Stimulated activated CD8-positive, alpha-beta memory T cell treated with anti-CD3 and anti-CD28 coated beads, Interleukin-7, amount 100 ng/mL, for 1 hour (primary cell): ENCODE measurements at places on chromosomes 3 and 15.

DNA sequence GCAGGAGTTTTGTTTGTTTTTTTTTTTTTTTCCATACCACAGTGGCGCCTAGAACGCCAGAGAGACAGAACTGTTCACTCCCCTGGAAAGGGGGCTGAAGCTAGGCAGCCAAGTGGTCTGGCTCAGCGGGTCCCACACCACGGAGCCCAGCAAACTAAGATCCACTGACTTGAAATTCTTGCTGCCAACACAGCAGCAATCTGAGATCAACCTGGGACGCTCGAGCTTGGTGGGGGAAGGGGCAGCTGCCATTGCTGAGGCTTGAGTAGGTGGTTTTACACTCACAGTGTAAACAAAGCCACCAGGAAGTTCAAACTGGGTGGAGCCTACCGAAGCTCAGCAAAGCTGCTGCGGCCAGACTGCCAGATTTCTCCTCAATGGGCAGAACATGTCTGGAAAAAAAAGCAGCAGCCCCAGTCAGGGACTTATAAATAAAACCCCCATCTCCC, 29.8 kb downstream of the SPICE1 start:
- DNase-seq = no peak

- DNase-seq = no peak
Observed at GRCh38 chr3:51141573-51141972, 243.5 kb upstream of the MANF start.

GRCh38 chr3:28286595-28286994, 45.2 kb downstream of the CMC1 start:
- DNase-seq = no peak

- no peak for DNase-seq
Observed at GRCh38 chr3:119849126-119849525, 67.2 kb downstream of the NR1I2 start.

GRCh38 chr15:38638811-38639210, 74.2 kb upstream of the RASGRP1 start:
- no peak for DNase-seq

DNA sequence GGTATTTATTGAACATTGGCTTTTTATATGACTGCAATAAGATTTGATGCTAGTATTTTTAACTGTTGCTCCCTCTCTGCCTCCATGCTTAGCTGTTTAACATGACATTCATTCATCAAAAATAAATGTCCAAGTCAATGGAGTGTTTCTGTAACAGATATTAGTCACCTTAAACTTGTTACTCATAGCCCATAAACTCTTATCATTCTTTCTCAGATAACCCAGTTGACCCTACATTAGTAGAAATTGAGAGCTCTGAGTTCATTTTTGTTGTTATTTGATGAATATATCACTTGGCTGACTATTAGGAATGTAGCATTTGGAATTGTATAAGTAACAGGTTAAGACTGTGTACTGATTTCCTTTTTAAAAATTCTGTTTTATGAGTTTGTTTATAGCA, 201.1 kb downstream of the UBE2E2 start:
- DNase-seq = no peak

DNA sequence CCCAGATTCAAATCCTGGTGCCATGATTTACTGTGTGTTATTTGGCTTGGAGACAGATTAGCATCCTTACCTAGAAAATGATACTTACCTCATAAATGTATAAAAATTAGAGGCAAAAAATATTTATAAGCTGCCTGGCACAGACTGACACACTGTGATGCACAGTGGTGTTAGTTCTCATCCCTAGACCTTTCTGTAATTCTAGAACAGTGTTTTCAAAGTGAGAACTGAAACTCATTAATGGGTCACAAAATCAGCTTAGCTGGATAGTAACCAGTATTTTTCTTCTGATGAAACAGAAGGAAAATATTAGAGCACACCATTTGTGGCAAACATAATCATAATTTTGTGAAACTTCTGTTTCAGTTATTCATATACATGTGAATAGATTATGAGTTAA, 17.9 kb upstream of the MTHFS start:
- DNase-seq = no peak

GRCh38 chr3:81740731-81741130, 20.7 kb downstream of the GBE1 start:
- no peak for DNase-seq

DNA sequence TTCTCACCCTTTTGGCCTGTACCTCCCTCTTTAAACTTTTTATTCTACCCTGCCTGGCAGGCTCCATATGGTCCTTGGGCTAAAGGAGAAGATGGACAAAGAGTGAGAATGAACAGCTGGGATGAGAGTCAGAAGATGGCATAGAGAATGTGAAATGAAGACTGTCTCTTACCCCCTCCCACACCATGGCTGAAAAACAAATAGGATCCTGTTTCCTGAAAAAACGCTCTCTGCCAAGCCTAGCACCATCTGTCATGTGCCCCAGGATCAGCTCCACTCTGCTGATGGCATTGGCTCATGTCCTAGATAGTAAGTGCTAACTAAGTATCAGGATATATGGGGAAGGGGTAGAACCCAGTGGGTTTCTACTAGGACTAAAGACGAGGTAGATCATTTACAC, 238.6 kb downstream of the MEX3B start:
- DNase-seq = no peak

- DNase-seq = no peak
Observed at GRCh38 chr3:132343018-132343612, 25.9 kb downstream of the ACP3 start.

DNA sequence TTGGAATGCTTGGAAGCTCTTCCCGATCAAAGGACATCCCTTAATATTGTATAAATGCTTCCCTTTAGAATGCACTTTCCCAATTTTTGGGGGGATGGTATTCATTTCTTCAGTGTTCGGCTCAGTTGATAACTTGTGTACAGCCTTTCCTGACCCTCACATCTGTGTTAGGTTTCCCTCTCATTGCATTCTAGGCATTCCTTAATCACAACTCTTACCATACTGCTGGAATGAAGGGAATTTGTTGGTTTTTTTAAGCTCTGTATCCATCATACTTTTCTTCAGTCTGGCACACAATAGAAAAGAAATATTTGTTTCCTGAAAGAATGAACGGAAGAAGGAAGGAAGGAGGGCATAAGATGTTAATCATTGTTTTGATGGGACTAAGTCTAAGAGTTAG, 119.5 kb downstream of the CHST2 start:
- no peak for DNase-seq

GRCh38 chr3:13079051-13079450, 5.8 kb upstream of the IQSEC1 start:
- no peak for DNase-seq

GRCh38 chr15:58734859-58735258, 14.6 kb downstream of the ADAM10 start:
- no peak for DNase-seq

DNA sequence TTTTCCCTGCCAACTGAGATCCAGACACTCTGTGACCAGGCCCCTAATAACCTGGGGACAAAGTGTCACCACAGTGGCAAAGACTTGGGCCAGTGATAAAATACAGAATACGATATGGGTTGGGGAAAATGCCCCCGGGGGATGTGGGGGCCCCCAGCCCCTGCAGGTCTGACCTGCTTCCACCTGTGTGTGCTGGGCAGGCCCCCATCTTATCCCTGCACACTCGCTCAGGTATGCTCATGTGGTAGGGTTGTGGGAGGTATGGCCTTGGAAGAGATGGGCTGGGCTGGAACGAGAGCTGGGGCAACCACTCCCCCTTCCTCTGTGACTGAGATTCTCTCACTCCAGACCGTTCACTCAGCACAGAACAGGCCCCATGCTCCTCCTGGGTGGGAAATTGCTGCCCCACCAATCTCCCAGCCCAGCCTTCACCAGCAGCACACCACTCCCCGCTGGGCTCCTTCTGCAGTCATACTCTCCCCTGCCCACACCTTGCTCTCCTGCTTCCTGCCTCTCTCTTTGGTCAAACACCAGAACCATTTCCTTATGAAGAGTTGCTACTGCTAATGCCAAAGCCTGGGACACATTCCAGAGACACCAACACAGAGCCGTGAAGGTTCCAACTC, 9.6 kb upstream of the CPEB1 start:
- DNase-seq = no peak

DNA sequence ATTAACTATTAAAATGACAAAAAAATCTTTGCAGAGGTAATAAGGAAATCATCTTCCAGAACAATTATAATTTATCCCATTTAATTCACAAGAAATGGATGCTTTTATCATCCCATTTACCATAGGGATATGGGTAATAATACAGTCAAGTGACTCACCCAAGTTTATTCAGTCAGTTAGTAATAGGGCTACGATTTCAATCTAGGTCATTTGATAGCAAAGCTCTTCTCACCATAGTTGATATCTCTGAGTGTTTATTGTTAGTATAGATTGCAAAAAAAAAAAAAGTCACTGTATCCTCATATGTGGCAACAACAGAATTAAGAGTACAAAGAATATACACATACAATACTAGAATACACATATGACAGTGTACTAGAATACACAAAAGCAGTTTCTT, 797.1 kb downstream of the ROBO1 start:
- DNase-seq = no peak

- DNase-seq = no peak
Observed at GRCh38 chr3:194003114-194004057, 132.6 kb upstream of the HES1 start.

DNA sequence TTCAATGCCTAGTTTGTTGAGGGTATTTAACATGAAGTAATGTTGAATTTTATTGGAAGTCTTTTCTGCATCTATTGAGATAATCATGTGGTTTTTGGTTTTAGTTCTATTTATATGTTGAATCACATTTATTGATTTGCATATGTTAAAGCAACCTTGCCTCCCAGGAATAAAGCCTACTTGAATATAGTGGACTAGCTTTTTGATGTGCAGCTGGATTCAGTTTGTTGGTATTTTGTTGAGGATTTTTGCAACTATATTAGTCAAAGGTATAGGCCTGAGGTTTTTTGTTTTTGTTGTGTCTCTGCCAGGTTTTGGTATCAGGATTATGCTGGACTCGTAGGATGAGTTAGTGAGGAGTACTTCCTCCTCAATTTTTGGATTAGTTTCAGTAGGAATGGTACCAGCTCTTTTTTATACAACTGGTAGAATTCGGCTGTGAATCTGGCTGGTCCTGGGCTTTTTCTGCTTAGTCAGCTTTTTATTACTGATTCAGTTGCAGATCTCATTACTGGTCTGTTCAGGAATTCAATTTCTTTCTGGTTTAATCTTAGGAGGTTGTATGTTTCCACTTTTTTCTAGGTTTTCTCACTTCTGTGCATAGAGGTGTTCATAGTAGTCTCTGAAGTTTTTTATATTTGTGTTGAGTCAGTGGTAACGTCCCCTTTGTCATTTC, 209.8 kb upstream of the RBMS3 start:
- no peak for DNase-seq

DNA sequence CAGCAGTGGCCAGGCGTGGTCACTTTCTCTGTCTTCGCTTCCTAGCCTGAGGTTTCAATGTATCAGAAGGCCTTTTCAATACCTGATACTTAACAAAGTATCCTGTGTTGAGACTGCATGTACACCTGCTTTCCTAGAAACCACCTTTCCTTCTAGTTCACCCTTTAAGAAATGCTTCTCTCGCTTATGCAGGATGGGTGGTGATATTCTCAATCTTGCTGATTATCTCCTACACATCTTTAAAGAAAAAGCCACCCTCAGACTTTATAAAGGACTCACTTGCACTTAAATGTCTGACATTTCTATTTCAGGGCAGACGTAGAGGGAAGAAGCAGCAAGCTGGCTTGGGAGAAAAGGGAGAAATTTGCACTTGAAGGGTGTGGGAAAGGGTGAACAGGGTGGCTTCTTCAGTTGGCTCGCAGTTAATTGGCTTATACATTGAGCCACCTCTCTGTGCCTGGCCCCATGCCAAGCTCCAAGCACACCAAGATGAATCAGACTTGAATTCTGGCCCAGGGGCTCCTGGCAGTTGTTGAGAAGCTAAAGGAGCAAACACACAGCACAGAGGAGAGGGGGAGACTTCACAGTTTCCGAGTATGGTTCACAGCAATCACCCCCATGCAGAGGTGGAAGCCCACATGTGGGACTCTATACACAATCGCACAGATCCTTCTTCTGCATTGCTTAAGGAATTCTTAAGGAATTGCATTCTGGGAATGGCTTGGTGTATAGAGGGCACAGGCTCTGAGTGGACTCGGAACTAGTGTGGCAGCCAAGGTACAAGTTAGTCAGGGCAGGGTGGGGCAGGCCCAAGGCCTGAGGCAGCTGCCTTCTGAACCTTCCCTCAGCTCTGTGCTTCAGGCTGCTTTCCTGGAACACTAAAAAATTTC, 1.3 kb downstream of the ARL6IP5 start:
- peak; percentile 49 for DNase-seq

DNA sequence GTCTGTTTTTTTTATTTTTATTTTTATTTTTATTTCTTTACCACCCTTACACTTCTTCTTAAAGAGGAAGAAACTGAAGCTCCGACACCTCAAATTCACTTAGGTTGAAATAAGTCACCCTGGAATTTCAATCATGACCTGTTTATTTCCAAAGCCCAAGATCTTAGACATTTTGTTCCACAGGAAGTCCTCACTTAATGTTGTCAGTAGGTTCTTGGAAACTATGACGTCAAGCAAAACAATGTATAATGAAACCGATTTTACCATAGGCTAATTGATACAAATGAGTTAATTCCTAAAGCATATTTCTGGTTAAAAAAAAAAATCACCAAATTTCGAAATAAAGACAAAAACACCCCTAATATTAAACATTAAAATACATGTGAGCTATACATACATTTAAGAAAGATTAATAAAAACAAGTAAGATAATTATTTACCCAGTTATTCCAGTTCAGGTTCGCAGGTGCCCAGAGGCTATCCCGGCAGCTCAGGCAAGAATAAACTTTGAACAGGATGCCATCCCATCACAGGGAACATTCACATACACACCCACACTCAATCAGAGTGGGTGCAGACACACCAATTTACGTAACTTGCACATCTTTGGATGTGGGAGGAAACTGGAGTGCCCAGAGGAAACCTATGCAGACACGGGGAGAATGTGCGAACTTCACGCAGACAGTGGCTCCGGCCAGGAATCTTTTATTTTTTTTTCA, 391.0 kb downstream of the RAP2B start:
- no peak for DNase-seq

DNA sequence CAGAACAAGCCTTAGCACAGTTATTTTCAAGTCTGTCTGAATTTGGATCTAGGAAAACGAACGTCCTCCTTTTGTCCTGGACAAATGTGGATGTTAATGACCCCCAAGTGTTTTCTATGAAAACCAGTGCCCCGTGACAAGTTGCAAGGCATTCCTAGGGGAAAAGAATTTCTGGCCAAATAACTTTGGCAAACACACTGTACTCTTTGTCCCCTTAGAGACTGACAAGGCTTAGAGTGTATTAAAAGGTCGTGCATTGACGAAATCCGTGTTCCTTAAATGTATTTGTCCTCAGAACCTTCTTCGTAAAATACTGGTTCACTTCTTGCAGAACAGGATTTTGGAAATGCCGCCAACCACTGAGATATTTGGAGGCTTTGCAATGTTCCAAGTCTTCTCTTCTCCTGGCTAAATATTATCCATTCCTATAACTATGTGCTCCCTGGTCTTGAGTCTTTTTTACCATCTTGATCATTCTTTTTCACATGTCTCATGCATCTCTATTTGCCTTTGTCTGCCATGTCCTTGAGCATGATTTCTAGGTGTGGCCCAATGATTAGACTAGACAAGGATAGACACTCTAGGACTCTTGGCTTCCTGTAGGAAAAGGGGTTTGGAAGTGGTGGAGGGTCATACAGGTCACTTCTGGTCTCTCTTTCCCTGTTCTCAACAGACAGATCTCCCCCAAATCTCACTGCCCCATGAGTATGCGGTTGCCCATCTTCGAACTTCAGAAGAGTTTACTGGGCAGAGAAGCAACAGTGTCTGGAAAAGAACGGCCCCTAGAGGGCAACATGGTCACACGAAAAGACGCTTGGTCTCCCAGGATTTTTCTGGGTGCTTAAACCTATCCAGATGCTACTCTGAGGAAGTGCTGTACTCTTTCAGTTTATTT, 117.5 kb downstream of the EDEM1 start:
- DNase-seq = no peak
